ENCODE measurements at places on chromosomes 13 and 19.

DNA sequence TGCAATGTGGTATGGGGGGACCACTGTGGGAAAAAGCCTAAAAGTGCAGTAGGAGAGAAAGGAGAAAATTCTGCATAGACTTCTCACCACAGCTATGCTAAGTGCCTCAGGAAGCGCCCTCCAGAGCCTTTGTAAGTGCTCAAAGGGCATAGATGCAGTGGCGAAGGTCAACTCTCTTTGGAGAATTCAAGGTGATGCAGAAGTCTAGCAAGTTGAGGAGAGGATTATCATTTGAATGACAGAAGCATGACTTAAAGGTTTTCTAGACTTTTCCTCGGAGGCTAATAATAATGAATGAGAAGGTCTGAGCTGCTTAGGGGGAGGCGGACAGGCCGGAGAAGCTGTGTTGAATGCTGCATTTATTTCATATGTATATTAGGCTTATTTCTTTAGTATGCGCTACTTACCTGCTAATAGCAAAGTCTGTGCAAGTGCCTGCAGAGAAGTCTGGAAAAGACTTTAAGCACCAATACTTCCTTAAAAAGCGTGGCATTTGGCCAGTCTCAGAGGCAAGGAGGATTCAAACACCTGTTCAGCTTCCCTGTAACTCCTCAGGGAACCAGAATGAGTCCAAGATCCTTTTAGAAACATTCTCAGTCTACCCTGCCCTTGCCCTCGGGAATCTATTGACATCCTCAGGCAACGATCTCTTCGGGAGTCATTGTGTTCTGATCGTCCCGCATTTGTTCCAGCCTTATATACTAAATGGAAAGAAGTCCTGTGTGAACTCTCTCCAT is 56.2 kb downstream of the FLT1 start:
- no peak for DNase-seq

DNA sequence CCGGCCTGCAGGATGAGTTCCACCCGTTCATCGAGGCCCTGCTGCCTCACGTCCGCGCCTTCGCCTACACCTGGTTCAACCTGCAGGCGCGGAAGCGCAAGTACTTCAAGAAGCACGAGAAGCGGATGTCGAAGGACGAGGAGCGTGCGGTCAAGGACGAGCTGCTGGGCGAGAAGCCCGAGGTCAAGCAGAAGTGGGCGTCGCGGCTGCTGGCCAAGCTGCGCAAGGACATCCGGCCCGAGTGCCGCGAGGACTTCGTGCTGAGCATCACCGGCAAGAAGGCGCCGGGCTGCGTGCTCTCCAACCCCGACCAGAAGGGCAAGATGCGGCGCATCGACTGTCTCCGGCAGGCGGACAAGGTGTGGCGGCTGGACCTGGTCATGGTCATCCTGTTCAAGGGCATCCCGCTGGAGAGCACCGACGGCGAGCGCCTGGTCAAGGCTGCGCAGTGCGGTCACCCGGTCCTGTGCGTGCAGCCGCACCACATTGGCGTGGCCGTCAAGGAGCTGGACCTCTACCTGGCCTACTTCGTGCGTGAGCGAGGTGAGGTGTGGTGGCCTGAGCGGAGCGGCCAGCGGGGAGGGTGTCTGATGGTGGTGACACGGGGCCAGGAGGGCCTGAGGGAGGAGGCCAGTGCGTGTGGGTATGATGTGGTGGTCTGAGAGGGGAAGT is 15.5 kb downstream of the NFIC start:
- DNase-seq, result no peak

DNA sequence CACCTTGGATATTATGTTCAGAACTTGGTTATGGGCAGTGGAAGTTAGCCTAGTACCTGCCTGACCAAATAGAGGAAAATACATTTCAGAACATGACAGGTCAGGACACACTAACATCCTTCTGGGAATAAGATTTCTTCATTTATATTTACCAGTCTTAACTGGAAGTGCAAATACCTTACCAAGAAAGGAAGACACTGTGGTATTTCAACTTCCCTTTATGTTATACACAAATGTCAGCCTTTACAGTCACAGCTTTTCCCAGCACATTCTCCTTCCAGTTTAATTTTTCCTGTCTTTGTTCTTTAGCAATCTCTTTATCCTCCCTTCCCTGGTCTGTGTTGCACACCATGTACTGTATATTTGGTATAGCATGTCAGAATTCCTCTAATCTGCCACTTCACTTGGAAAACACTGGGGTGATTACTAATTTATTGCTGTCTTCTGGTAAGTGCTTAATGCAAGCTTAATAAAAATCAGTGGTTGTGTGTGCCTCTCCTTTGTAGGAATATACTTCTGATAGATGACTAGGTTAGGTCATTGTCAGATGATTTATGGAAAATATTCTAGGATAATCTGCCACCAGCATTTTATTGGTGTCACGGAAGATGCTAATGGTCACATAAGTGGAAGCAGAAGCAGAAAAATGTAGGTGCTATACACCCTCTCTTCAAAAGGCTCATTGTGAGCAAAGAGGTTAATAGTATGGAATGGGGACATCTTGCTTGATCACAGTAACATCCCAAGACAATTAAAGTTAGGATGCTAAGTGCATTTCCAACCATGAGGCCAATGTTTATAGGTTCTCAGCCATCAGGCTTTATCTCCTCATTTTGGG is 124.3 kb upstream of the STARD13 start:
- no peak for DNase-seq

DNA sequence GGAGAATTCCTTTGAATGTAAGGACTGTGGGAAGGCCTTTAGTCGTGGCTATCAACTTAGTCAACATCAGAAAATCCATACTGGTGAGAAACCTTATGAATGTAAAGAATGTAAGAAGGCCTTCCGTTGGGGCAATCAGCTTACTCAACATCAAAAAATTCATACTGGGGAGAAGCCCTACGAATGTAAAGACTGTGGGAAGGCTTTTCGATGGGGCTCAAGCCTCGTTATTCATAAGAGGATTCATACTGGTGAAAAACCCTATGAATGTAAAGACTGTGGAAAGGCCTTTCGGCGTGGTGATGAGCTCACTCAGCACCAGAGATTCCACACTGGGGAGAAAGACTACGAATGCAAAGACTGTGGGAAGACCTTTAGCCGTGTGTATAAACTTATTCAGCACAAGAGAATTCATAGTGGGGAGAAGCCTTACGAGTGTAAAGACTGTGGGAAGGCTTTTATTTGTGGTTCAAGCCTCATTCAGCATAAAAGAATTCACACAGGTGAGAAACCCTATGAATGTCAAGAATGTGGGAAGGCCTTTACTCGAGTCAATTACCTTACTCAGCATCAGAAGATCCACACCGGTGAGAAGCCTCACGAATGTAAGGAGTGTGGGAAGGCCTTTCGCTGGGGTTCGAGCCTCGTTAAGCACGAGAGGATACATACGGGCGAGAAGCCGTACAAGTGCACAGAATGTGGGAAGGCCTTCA is 39.2 kb downstream of the ZNF331 start:
- DNase-seq, result no peak

DNA sequence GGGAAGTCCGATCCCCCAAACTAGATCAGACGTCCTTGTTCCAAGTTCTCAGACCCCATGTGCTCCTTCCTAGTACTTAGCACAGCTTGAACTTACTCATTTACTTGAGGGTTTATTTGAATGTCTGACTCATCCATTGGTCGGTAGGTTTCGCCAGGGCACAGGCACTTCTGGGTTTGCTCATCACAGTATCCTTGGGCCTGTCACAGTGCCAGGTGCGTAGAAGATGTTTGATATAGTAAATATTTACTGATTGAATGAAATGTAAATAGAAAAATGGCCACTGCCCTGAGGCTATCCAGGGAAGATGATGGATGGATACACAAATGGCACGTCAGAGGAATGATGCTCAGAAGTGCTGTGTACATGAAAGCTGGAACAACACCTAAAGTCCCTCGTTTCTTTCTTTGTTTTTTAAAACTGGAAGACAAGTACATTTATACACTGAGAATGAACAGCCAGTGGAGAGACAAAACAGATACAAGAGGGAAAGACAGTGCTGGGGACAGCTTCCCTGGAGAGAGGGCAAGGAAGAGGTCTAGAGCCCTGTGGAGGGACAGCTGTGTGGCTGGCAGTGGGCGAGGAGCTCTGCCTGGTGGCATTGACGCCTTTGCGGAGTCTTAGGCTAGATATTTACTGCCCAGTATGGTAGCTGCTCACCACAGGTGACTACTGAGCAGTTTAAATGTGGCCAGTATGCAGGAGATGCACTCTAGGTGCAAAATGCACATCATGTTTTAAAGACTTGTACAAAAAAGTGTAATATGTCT is 31.2 kb upstream of the KL start:
- no peak for DNase-seq

- no peak for DNase-seq
These were observed 187.2 kb upstream of the SOX1 start for GRCh38 chr13:111879719-111880118.

GRCh38 chr13:49521224-49521623 is 25.5 kb downstream of the PHF11 start:
- no peak for DNase-seq

GRCh38 chr13:110472904-110473563 is 88.5 kb downstream of the RAB20 start:
- no peak for DNase-seq

DNA sequence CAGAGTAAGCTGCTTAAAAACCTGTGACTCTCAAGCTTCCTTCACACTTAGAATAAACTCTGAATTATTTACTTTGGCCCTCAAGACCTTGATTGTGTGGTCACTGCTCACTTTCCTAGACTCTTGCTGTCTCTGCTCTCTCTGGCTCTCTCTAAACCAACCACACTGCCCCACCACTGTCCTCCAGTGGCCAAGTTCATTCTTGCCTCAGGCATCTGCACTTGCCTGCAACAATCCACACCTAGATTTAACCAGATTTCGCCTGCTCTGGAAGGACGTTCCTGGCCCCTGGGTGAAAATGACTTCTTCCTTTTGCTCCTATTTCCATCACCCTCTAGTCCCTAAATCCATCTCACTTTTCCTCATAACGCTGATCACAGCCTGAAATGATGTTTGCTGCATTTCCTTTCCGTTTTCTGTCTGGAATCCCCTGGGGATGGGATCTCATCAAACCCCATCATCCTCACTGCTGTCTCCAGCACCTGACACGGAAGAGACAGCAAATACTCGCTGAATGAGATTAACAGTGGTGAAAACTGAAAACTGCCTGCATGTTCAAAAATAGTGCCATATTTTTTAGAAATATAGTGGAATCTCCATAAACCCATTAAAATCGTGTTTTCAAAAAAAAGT is 232.6 kb downstream of the UQCRFS1 start:
- no peak for DNase-seq

GRCh38 chr19:4624733-4625362 is 14.5 kb upstream of the TNFAIP8L1 start:
- DNase-seq, result no peak

- DNase-seq, result no peak
These were observed 60.6 kb downstream of the LRCH1 start for GRCh38 chr13:46613409-46614049.

DNA sequence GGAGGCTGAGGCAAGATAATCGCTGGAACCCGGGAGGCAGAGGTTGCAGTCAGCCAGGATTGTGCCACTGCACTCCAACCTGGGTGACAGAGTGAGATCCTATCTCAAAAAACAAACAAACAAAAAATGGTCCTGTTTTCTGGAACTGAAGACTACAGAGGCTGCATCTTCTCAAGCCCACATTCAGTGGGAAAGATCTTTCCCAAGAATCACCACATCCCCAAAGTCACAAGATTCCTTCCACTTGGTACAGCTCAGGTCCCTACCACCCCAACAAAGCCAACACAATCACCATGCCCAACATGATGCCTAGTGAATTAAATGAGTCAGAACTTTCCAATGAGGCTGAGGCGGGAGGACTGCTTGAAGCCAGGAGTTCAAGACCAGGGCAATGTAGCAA is 15.3 kb downstream of the CATSPERG start:
- no peak for DNase-seq

DNA sequence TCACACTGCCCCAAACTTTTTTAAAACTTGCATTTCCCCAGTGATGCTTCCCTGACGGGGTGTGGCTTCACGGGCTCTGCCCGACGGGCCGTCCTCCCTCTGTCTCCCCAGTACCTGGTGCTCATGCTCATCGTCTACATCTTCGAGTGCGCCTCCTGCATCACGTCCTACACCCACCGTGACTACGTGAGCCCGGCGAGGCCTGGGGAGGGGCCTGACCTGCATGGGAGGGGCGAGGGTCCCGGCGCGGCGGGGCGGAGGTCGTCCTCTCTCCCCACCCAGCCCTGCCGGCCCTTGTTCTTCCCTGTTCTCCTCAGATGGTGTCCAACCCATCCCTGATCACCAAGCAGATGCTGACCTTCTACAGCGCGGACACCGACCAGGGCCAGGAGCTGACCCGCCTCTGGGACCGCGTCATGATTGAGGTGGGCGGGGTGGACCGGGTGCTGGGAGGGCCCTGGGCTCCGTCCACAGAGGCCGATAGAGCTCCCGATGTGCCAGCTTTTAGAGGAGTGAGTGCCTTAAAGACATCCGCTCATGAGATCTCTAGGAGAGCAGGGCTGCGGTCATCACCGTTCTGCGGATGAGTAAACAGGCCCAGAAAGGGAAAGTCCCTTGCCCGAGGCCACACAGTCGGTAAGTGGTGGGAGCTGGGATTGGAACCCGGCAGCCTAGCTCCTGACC is 6.9 kb downstream of the UPK1A start:
- DNase-seq, result no peak

DNA sequence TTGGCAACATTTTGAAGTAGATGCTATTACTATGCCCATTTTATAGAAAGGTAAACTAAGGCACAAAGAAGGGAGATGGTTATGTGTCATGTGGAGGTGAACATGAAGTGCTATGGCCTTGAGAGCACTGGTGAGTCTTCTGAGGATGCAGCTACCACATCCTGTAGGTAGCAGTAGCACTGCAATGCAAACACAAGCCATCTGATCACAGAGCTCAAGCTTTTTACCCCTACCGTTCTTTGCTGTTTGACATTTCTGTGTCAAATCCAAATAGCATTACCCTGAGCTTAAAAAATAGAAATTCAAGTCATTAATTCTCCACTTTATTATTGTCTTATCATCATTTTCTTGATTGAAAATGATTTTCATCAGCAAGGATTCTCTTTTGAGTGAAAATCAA is 382.9 kb downstream of the KCTD12 start:
- DNase-seq, result no peak
